ELR (cell line): ENCODE measurements at places on chromosomes 6 and 20.

GRCh38 chr6:21902628-21903169, 309.1 kb downstream of the SOX4 start:
- no peak for DNase-seq

GRCh38 chr20:42779216-42779615, 410.5 kb downstream of the PTPRT start:
- no peak for DNase-seq

- DNase-seq = peak; percentile 30
These were observed 51.3 kb upstream of the FOXC1 start for GRCh38 chr6:1558388-1558787.

DNA sequence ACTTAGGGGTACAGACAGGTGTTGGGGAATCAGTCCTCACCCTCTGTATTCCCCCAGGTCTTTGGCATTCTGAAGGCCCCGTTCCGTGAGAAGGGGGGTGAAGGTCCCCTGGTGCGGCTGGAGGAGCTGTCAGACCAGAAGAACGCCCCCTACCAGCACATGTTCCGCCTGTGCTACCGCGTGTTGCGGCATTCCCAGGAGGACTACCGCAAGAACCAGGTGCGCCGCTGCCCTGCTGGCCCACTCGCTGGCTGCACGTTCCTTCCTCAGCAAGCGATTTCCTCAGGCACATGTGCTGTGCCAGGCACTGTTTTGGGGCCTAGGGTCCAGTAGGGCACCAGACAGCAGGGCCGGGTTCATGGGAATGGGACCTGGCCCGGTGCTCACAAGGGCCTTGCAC, 44.4 kb downstream of the UQCC2 start:
- no peak for DNase-seq

- DNase-seq = no peak
These were observed 20.2 kb upstream of the MRPS18A start for GRCh38 chr6:43707767-43708166.

DNA sequence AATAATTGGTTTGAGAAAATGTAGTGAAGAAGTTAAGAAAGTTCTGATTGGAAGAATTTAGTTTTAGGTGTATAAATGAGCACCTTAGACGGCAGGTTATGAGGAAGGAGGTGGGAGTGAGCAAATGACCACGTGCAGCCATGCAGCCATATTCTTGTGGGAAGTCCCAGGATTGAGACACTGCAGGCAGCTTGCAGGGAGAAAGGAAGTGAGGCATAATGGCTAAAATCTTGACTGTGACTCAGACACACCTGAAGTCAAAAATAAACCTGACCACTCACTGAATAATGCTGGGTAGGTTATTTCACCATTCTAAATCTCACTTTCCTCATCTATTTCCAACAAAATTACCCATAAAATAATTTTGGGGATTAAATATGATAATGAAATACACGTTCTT, 16.6 kb downstream of the DSE start:
- DNase-seq = peak; percentile 93

- peak; percentile 52 for DNase-seq
These were observed 89.4 kb downstream of the GRM4 start for GRCh38 chr6:34056305-34057108.

GRCh38 chr6:144811140-144811539, 526.0 kb downstream of the UTRN start:
- no peak for DNase-seq

- peak; percentile 27 for DNase-seq
These were observed 423.2 kb upstream of the JARID2 start for GRCh38 chr6:14822679-14823078.

DNA sequence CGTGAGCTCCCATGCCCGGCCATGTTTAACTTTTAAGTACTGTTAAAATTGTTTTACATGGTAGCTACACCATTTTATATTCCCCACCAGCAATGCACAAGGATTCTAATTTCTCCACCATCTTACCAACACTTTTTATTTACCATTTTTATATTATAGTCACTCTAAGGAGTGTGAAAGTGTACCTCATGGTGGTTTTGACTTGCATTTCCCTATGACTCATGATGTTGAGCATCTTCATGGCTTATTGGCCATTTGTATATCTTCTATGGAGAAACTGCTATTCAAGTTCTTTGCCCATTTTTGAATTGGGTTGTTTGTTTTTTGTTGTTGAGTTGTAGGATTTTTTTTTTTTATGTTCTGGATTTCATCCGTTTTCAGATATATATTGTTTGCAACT, 15.6 kb upstream of the BPHL start:
- DNase-seq = peak; percentile 39

DNA sequence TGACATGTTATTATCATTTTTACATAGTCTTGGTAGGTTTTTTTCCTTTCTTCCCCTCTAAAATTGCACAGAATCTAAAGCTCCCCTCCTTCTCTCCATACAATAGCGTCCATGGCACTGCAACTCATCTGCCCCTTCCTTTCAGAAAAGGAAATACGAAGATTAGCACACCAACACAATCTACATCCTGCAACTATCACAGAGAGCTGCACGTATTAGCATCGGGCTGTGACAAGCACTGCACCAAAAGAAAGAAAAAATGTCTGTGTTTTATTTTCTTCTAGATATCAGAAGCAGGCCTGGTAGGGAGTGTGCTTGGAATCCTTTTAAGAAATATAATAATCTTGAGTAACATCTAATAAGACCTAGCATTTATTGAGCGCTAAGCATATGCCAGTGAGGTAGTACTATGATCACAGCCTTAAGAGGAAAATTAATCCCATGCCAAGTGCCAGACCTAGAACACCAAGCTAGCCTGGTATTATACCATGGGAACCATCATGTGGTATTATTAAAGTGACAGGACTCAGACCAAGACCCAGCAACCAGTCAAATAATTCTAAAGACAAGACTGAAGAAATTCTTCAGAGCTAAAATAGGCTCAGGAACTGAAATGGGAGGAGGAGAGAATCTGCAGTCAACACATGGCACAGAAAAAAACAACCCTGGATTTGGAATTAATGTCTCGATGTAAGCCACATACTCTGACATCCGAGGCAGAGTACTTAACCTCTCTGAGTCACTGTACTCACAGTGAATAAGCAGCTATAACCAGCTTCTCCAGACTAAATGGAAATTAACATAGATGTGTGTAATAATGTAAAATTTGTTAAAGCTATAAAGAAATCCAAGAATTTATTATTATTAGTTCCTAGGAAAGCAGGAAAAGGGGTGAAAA, 124.3 kb downstream of the IPCEF1 start:
- peak; percentile 26 for DNase-seq

DNA sequence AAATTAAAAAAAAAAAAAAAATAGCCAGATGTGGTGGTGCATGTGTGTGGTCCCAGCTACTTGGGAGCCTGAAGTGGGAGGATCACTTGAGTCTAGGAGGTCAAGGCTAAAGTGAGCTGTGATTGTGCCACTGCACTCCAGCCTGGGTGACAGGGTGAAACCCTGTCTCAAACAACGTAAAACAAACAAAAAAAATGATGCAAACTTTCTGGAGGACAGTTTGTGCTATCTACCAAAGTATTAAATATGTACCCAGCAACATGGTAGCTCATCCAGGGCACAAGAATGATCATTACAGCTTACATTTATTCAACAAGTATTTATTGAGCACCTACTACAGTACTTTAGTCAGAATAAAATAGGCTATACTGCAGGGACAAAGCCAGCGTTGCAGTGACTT, 40.4 kb upstream of the PTPN1 start:
- no peak for DNase-seq

- peak; percentile 63 for DNase-seq
These were observed 947.1 kb downstream of the TFAP2A start for GRCh38 chr6:9467741-9468140.

DNA sequence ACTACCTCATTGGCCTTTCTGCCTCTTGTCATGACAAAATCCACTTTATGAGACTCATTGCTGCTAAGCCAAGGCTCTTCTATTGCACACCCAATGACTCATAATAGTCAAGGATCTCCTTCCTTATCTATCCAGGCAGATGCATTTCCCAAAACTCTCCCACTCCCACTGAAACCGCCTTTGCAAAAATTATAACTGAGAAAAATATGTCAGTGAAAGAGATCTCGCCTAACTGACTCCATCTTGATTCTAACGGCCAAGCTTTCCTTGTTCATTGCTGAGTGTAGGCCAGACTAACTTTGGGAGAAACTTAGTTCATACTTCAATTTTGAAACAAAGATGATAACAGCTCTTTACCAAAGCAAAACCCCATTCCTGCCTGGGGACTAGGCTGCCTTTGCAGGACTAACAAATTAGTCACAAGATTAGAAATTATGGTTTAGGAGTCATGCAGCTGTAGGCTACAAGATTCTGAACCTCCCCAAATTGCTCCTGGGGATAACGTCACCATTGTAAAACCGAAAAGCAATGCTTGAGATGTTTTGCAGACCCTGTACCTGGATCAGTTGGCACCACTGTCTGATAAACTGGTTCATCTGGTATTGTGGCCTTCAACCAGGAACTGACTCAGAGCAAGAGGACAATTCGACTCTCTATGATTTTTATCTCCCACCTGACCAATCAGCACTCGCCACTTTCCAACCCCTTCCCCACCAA, 47.1 kb downstream of the HAO1 start:
- no peak for DNase-seq

DNA sequence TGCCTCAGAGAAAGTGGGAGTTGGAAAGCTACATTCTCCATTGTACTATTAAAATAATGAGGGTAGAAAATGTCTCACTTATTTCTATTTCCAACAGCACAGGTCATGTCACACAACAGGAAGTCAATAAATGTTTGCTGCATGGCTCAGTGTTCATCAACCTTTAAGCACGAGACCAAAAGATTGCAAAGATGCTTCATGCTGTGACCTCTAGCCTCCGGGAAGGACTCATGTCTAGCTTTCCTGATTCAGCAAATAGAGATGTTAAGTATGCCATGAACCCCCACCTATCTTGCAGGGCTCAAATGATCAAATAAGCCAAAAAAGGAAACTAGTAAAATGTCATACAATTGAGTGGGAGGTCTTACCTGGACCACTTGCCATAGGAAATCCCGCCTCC, 57.4 kb downstream of the NCOA6 start:
- DNase-seq = peak; percentile 98

- no peak for DNase-seq
These were observed 126.1 kb downstream of the PXDC1 start for GRCh38 chr6:3625149-3625979.

GRCh38 chr6:107816818-107817217, 7.3 kb downstream of the SCML4 start:
- DNase-seq = no peak

- peak; percentile 49 for DNase-seq
These were observed 559 bp downstream of the APMAP start for GRCh38 chr20:24991897-24992486.

DNA sequence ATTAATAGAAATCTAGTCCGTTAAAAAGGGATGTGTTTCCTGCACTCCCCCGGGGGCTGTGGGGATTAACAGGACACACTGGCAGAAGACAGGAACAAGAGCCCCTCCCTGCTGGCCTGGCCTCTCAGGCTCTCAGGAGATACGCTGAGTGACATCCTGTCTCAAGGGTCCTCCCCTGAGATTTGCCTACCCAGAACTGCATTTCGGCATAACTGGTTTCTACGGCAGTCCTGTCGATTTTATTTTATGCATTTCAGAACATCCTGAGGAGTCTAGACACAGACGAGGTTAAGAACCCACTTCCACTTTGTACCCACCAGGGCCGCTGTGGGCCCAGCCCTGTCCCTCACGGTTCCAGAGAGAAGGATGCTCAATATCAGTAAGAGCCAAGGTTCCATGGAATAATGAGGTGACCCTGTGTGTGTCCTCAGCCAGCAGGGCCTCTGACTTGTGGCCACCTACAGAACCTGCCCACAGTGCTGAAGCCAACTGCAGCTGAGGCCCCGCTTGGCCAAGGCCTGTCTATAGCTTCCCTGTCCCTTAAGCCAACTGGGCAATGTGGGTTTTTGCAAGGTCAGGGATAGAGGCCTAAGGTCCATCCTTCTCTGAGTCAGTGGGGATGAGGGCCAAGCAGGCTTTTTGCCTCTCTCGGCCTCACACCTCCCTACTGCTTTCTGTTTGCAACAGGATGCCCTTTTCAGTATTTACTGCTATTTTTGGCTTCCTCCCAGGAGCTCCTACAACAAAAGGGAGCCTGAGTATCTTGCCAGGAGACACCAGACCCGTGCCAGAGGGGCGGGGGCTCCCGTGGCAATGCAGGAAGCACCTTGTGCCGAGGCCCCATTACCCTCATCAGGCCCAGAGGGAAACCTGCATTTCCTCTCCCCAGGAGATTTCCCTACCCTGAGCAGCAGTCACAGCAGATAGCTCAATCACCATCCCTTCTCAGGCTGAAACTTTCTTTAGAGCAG, 14.7 kb downstream of the UQCC2 start:
- peak; percentile 56 for DNase-seq

- peak; percentile 98 for DNase-seq
These were observed 257.8 kb upstream of the KCNQ5 start for GRCh38 chr6:72363844-72364740.

- peak; percentile 53 for DNase-seq
These were observed 97.1 kb upstream of the CEP85L start for GRCh38 chr6:118748311-118749062.

DNA sequence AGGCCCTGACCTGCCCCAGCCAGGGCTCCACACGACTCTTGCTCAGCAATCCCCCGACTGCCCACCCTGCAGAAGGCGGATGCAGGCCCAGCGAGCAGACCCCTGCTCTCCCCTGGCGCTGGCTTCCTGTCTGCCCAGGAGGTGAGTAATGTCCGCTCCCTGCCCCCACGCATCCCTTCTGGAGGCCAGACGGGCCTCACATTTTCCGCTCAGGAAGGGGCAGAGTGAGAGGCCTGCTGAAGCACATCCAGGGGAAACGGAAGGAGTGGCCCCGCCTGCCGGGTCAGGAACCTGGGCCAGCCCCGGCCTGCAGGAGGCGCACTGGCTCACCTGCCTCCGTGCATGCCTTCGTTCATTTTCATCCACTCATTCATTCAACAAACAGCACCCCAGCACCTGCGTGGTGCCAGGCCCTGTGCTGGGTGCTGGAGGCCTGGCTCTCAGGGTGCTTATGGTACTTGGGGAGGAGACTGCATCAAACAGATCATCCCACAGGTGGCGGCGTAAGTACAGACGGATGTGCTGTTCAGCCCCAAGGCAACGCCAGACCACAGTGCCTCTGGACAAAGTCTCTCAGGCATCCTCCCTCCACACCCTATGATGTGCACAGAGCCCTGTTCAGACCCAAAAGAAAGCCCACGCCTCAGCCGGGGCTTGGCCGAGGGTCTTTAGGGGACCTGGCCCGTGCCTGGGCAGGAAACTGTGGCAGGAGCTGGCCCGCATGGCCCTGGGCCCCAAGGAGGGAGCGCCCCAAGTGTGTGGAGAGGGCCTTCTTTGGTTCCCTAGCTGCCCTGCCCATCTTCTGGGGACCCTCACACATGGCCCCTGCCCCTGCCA, 112.1 kb downstream of the ASXL1 start:
- peak; percentile 96 for DNase-seq

GRCh38 chr20:38406476-38406875, 28.7 kb downstream of the SNHG17 start:
- DNase-seq = no peak

GRCh38 chr6:42419490-42420280, 32.0 kb downstream of the TRERF1 start:
- DNase-seq = no peak
